ENCODE measurements at places on chromosomes 4 and X. TPM values are rescaled to one million over a fixed set of nuclear protein-coding genes. Genes with fewer than 3 reads are reported as not detected.

DNA sequence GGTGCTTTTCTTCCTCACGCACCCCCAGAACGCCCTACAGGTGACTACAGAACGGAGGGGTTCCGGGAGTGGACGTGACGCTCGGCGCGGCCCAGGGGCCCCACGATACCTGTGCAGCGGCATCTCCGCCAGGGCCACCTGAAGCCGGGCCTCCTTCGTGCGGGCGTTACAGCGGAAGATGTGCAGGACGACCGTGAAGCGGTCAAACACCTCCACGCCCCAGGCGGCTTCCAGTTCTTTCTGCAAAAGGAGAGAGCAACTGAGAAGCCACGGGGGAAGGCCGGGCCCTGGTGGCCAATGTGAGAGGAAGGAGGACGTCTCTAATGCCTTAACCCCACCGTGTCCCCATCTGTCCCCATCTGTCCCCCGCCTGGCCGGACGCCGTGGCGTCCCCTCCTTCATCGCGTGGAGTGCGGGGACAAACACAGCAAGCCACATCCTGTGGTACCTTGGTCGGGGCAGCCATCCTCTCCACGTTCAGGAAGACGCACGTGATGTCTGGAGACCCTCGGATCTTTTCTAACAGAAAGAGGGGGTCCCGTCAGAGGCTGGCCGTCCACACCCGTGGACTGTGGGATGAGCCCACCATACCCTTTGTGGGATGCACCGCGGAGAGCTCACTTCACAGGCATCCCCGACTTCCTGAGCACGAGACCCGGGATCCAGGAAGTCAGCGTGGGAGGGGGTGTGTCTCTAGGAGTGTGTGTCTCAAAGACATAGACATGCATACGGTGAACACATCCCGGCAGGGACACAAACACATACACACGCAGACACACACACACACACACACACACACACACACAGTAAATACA, 3.6 kb downstream of the GTPBP6 start:
- DNase-seq = peak; percentile 80

Gene HERC5
- total RNA-seq = 3.7 TPM

Gene BEND4
- total RNA-seq = 0.24 TPM

Gene TLR2
- 38.5 TPM for total RNA-seq

Measured in posterior vena cava (tissue), 2 donors.